ENCODE measurements at places on chromosomes 12 and 14.

DNA sequence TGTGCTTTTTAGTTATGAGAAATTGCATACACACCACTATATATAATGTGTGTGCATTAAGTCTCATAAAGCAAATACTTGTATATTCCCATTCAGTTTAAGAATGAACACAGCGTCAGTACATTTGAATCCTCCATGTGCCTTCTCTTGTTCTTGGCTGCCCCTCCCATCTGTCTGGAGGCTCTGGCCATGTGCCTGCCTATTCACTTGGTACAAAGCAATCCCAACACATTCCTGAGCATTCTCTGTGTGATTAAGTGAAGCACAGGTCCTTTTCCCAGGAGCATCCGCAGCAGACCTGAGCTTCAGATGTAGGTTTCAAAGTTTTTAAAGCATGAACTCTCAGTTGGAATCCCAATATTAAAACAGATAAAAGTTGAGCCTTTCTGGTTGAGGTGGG is 58.7 kb downstream of the POLR3B start:
- DNase-seq, result no peak

DNA sequence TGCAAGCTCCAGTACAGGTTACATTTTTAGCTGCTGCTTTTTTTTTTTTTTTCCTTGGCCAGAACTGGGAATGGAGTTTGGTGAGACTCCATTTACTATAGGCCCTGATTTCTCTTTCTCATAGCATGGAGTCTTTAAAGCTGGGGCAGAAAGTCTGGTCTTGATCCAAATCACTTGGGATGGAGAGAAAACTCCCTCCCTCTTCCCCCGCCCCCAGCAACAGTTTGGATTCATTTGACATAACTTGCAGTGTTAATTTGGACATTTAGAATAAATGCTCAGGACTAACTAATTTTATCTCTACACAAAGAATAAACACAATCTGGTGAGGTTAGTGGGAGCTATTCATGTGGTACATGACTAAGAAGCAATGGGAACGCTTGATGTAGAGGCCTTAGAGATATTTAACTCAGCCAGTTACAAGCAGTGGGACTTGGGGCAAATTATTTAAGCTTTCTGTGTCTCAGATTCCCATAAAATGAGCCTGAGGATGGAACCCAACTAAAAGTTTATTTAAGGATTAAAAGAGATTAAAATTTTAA is 107.3 kb upstream of the ARHGAP5 start:
- no peak for DNase-seq

- no peak for DNase-seq
These were observed 704.2 kb upstream of the TMEM132C start for GRCh38 chr12:127562816-127563215.

DNA sequence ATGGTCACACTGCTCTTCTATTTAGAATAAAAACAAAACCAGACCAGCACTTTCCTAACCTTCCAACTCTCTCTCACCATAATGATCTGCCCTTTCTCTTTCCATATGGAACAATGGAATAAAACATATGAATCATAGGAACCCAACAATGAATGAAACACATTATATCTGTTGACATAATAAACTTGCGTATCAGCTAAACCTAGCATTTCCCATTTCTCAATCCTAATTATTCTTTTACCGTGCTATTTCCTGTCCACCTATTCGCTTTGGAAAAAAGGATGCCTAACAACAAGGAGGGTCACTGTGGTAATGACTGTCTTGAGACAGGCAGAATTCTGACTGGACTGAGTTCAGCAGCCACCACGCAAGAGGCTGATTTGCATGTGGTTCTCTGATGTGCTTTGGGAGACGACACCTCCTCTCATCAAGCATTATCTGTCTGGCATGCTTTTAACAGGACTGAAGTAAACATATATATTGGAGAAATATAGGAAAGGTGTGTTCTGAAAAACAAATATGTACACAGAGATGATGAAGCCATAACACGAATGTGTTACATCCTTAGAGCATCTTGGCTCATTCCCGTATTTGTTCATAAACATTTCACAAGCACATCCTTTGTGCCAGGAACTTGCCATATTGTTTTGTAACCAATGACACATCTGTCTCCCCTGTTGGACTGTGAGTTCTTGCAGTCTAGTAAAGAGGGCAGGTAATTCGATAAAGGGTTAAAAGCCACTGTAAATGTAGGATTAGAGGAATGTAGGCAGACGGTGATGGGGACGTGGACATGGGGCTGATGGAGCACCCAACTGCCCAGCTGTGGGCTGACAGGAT is 87.7 kb downstream of the PTPRB start:
- DNase-seq, result no peak

DNA sequence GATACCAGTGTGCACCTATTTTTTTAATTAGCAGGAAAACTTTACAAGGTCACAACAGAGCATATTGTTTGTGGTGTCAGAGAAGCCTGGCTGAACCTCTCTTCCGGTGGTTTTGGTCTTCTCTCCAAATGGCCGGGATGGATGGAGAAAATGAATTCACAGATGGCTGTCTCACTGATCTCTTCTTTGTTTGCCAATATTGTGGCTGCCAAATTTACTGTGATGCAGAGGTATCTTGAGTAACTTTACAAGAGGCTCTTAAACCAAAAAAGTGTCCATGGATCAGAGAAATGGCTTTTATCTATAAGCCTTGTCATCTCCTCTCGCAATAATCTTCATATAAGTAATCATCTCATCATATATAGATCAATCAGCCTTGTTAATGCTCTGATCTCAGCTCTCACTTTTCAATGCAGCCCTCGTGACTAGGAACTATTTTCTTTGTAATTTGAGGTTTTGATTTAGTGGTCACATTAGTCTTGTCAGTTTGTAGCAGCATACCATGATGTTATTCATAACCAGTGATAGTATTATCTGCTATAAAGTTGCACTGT is 308.1 kb downstream of the EGLN3 start:
- DNase-seq, result no peak

- DNase-seq, result no peak
These were observed 5.2 kb downstream of the GPX2 start for GRCh38 chr14:64937171-64937820.

GRCh38 chr12:55931780-55932550 is 1.0 kb downstream of the DGKA start:
- DNase-seq, result peak; percentile 65

- DNase-seq, result peak; percentile 60
These were observed 411 bp downstream of the BTBD7 start for GRCh38 chr14:93332397-93332852.
